NCI-H1417 treated with DMSO at 0.1 percent for 48 hours (cell line): ENCODE measurements at places on chromosomes 16 and 17.

DNA sequence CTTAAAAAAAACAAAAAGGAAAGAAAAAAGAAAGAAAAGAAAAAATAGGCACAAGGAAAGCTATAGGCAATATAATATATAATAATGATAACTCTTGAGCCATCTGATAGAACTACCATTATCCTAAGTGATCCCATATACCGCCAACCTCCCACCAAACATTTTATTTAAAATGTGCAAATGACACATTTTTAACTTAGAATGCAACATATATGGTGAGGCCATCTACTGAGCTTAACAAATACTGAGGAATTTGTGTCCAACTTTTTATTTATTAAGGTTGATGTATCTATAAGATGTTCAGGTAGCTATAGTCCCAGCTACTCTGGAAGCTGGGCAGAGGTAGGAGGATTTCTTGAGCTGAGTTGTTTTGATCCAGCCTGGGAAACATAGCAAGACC is 14.4 kb upstream of the APPBP2 start:
- no peak for DNase-seq

DNA sequence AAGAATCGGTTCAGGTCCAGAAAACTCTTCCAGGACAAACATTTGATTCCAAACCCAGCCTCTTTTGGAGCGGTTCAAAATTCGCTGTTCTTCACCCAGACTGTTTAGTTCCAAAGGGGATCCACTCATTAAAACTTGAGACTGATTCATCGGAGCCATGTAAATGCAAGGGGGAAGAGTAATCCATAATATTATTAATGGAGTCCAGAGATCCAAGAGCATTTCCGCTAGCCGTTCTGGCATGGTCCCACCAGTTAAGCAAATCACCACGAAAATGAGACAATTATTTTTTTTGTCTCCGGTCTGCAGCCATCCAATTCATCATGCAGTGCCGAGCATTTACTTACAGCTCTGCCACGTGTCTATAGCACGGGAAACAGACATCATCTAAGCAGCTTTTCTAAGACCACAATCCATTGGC is 15.1 kb downstream of the CDH8 start:
- no peak for DNase-seq

DNA sequence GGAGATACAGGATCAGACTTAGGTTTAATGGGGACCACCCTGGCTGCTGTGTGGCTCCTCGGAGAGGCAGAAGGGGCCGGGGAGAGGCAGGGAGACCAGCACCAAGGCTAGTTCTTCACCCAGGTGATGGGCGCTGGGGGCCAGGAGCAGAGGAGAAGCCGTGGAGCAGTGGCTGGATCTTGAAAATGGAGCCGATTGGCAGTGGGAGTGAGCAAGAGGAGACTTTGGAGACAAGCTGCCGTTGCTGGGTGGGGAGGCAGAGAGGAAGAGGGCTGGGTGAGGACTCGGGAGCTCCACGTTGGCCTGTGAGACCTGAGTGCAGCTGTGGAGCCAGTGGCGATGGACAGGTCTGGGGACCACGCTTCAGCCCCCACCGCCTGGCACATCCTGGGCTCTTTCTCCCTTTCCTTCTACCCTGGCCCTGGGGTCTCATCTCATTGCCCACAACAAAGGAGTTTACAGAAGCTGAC is 9.0 kb downstream of the RAB11FIP4 start:
- no peak for DNase-seq

DNA sequence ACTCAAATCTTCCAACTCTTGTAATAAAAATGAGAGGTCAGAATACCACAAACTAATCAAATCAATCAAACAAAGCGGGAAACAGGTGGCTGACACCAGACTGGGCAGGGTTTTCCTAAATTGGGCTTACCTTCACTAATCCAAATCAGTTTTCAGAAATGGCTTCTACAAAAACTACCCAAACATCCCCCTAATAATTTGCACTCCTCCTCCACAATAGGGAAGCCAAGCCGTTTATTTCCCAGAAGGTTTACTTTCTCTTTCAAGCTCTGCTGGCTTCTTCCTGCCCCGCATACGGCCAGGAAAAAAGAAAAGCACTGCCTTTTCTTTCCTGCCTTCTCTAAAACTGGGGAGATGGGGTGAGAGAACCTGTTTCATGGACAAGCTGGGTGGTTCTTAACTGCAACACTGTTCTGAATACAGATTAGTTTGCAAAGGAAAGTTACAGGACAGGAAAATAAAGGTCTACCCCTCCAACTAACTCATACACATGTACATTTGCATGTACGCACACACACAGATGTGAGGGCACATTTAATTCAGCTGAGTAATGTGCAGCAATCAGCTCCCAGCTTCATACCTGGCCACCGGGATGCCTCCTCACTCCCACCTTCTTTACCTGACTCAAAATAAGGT is 9.2 kb downstream of the STAT3 start:
- no peak for DNase-seq

GRCh38 chr17:77459018-77459755 is 318.4 kb downstream of the SEC14L1 start:
- no peak for DNase-seq

DNA sequence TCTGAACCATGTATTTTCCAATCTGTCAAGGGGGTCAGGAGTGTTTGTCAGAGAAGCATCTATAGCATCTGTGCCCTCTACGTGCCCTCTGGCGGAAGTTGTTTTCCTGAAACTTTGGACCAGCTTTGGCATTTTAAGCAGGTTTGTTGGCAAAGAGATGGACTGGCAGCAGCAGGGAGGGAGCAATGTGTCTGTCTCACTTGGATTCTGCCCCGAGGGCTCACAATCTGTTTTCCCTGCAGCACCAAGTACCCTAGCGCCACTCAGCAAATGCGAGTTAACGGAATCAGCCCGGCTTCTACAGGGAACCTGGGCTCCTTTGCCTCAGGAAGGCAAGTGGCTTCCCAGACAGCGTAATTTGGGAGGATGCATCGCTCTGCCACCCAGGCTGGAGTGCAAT is 17.4 kb downstream of the DUSP14 start:
- no peak for DNase-seq

GRCh38 chr17:73126716-73127473 is 34.4 kb upstream of the SLC39A11 start:
- DNase-seq: no peak

GRCh38 chr16:9053006-9053601 is 38.3 kb upstream of the HAPSTR1 start:
- no peak for DNase-seq

DNA sequence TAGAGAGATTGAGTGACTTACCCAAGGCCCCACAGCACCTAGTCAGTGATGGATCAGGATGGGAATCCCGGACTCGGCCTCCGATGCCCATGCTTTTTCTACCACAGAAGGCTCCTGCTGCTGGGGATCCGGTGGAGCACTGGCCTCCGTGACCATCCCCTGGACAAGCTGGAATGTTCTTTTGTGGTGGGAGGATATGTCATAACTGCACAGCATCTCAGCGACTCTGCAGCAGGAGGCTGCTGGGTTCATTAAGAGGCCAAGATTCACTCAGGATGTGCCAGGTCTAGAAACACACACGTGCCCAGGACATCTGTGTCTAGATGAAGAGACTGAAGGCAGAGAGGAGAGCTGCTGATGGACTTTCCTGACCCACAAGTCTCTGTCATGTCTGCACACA is 34.7 kb upstream of the NGFR start:
- DNase-seq: no peak
